ENCODE measurements at places on chromosomes 1 and 21. TPM values are rescaled to one million over a fixed set of nuclear protein-coding genes. Genes with fewer than 3 reads are reported as not detected.

CCDC27 gene
- total RNA-seq = not detected

PCBP3 gene
- not detected for total RNA-seq

IFNLR1 gene
- total RNA-seq = not detected

SMPDL3B gene
- total RNA-seq = not detected

MTARC2 gene
- total RNA-seq = 3.2 TPM

TSPEAR gene
- not detected for total RNA-seq

NFASC gene
- 6.2 TPM for total RNA-seq

ANGPTL1 gene
- not detected for total RNA-seq

KRTAP26-1 gene
- total RNA-seq = not detected

TTC34 gene
- 0.13 TPM for total RNA-seq

HSPA6 gene
- 0.21 TPM for total RNA-seq

EDARADD gene
- total RNA-seq = not detected

TMEM51 gene
- 4.0 TPM for total RNA-seq

AIRE gene
- 0.07 TPM for total RNA-seq

GREM2 gene
- total RNA-seq = 4.7 TPM

RHOC gene
- 654 TPM for total RNA-seq

NR1I3 gene
- not detected for total RNA-seq

SMCP gene
- not detected for total RNA-seq

AQP10 gene
- not detected for total RNA-seq

CD1D gene
- total RNA-seq = not detected

OR2AK2 gene
- total RNA-seq = not detected

CFAP57 gene
- 0.17 TPM for total RNA-seq

UCK2 gene
- total RNA-seq = 50.2 TPM

CSF1 gene
- 73.1 TPM for total RNA-seq

FNDC5 gene
- 0.53 TPM for total RNA-seq

SPRR3 gene
- total RNA-seq = not detected

PLD5 gene
- not detected for total RNA-seq

TNFRSF14 gene
- total RNA-seq = 12.7 TPM
